DMS79 treated with DMSO at 0.1 percent for 48 hours (cell line): ENCODE measurements at places on chromosomes 11 and 22.

DNA sequence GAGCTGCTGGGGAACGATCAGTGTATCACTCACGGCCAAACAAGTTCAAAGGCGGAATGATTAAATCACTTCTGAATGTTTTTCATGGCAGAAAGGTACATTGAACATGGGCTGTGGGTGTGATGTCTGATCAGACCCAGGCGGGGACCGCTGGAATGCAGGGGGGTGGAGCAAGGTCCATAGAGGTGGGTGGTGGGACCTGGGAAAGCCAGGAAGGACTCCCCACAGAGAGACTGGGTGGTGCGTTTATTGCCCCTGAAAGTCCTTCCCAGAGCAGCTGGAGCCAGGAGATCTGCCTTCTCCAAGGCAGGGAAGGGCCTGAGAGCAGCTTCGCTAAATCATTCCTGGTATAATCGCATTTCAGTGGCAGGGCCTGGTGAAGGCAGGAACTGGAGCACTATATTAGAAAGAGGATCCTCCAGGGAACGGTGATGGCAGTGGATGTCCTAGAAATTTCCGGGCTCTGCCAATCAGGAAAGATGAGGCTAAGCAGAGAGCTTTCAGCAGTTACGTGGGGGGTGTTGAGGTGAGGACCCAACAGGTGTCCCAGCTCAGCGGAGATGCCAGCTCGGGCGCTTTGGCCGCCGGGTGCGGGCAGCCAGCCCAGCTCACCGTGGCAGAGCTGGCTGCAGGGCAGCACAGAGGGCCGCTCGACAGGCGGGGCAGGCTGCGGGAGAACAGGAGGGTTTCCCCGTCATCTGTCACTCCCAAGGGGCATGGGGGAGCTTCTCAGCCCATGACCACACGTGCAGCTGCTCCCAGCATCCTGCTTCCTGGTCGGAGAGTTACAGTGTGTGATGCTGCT is 271.7 kb downstream of the CTTN start:
- DNase-seq = no peak

GRCh38 chr11:44813401-44813800 is 86.6 kb downstream of the TSPAN18 start:
- DNase-seq = peak; percentile 86

DNA sequence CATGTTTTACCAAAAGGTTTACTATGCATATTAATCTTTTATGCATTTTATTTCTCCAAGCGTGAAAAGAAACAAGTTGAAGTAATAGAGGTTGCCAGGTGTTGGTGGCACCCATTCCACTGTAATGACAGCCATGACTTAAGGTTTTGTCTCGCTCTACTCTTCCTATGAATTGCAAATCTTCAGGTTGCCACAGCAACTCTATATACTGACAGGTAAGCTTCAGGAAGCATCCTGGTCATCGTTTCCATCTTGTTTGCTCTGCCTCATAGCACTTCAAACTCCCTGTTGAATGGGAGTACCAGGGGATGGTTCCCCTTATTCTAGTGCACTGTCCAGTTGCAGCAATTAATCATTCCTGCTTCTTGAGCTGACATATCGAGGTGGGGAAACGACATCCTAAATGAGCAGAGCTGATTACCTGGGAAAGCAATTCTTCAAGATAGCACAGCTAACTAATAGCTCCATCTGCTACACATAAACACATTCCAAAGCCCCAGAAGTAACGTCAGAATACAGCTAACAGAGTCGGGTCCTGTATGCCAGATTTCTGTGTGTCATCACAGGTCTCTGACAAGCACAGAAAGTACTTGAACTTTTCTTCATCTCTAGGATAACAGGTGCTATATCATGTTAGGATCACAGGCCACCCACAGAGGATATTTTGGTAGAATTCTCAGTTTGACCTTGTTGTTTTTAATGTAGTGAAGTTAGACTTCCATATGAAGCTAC is 80.3 kb downstream of the CADM1 start:
- no peak for DNase-seq

- DNase-seq = no peak
Measured at GRCh38 chr11:63914896-63915691, 1.9 kb downstream of the RCOR2 start.

GRCh38 chr11:70367071-70367470 is 31.3 kb upstream of the CTTN start:
- DNase-seq = no peak

DNA sequence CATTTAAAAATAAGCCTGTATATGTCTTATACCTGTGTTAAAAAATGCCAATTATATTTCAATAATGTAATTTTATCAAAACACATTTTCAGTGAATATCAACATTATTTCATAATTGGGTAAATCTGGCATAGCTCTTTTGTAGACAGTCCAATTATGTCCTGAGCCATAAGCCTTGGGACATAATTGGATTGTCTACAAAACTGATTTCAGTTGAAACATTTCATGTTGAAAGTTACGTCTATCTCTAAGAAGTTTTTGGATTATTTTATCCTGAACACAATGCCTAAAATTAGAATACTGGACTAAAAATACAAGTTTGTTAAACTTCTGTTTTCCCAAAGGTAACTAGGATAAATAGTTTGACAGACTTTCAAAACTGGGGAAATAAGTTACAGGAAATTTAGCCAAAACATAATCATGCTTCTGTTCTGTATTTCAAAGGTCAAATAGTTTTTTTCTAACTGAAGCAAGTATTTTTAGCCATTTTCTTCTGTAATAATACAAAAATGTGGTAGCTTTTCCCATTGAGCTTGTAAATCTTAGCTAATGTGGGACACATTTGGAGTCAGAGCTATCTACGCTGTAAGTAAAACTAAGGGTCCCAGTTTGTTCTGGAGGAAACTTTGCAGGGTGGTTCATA is 100.7 kb upstream of the BIRC3 start:
- no peak for DNase-seq

DNA sequence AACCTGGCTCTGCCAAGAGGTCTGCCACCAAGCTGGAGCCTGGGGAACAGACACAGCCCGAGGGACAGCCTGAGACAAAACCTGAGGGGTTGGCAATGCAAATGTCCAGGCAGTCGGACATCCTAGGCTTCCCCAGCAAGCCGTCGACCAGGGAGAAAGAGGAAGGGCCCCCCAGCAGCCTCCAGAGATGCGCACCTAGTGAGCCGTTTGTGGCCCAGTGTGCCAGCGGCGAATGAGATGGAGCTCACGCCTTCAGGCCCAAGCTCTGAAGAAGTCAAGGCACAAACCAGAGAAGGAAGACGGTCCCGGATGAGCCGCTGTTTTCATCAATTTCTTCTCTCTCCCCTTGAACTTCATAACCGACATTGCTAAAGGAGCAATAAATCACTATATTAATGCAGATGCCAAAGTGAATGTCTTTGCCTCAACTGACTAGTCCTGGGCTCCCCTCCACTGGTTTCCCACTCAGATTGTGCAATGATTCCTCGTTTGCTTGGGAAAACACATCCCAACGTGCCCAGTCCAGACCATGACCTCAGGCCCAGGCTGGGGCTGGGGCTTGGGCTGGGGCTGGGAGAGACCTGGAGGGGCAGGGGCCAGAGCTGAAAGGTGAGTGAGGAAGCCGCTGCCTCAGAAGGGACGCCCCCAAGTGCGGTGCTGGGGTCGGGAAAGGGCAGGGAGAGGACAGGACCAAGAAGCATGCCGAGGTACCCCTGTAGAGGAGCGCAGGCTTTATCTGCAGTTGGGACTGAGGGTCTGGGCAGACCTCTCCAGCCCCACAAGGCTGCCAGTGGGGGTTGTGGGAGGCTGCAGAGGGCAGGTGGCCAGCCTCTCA is 3.5 kb upstream of the DGCR2 start:
- no peak for DNase-seq

DNA sequence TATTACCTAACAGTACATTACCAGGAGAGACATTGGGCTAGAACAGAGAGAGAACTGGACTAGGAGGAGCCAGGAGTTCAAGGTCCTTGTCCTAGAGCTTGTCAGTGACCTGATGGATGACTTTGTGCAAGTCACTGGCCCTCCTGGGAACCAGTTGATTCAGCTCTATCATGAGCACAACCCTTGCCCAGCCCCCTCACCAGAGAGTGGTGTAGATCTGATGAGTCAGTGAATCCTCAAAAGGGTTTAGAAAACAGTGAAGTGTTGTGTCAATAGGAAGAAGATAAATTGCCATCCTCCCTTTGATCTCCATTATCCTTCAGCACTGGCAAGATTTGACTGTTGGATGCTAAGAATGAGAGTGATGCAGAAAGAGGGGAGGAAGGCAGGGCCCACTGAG is 24.3 kb downstream of the NEU3 start:
- DNase-seq = no peak

- peak; percentile 7 for DNase-seq
Measured at GRCh38 chr11:64742087-64742888, 1.7 kb downstream of the RASGRP2 start.

DNA sequence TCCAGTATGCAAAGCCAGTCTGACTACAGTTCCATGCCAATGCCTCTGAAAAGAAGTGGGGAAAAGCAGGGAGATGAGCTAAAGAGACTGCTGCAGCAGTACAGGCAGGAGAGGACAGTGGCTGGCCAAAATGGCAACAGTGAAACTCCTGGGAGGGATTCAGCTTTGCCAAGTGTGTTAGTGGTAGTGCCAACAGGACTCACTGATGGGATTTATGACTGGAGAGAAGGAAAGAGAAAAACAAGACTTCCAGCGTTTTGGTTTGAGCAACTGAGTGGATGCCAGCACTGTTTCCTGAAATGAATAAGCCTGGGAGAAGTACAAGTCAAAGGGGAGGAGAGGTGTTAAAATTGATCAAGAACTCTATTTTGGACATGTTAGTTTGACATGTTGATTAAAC is 80.9 kb downstream of the PLEKHA7 start:
- no peak for DNase-seq

- DNase-seq = no peak
Measured at GRCh38 chr11:3674189-3674588, 3.0 kb upstream of the CHRNA10 start.

DNA sequence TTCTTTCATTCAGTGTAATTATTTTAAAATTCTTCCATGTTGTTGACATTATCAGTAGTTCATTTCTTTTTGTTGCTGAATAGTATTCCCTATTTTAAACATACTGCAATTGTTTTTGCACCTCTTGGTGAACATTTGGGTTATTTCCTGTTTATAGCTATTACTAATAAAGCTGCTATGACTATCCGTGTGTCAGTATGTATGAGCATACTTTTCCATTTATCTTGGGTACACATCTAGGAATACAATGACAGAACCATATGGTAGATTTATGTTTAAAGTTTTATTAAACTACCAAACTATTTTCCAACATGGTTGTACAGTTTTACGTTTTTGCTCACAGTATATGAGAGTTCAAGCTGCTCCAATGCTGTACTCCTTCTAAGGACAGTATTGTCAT is 22.0 kb upstream of the FIBIN start:
- DNase-seq = no peak

DNA sequence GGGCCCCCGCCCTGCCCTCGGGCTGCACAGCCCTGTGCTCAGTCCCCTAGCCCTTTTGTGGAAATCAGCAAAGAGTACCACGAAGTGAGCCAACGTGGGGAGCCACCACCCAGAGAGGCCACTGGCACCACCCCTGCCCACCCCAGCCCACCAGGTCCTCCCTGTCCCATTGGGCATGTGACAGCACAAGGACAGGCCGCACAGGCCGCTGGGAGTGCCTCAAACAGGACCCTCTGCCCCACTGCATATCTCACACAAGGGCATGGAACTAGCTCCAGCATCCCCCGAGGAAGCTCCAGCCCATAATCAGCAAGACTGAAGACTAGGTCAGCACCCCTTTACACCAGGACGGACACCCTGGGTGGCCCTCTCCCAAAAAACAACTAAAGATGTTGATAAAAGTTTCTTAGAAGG is 29.7 kb downstream of the GNB1L start:
- DNase-seq = no peak

DNA sequence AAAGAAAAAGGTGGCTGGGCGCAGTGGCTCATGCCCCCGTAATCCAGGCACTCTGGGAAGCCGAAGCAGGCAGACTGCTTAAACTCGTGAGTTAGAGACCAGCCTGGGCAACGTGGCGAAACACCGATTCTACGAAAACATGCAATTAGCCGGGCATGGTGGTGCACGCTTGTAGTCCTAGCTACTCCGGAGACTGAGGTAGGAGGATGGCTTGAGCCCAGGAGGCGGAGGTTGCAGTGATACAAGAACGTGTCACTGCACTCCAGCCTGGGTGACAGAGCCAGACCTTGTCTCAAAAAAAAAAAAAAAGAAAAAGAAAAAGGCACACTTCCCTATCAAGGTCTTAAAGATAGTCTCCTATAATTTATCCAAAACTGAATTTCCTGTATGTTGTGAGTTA is 39.4 kb downstream of the DGCR2 start:
- no peak for DNase-seq

DNA sequence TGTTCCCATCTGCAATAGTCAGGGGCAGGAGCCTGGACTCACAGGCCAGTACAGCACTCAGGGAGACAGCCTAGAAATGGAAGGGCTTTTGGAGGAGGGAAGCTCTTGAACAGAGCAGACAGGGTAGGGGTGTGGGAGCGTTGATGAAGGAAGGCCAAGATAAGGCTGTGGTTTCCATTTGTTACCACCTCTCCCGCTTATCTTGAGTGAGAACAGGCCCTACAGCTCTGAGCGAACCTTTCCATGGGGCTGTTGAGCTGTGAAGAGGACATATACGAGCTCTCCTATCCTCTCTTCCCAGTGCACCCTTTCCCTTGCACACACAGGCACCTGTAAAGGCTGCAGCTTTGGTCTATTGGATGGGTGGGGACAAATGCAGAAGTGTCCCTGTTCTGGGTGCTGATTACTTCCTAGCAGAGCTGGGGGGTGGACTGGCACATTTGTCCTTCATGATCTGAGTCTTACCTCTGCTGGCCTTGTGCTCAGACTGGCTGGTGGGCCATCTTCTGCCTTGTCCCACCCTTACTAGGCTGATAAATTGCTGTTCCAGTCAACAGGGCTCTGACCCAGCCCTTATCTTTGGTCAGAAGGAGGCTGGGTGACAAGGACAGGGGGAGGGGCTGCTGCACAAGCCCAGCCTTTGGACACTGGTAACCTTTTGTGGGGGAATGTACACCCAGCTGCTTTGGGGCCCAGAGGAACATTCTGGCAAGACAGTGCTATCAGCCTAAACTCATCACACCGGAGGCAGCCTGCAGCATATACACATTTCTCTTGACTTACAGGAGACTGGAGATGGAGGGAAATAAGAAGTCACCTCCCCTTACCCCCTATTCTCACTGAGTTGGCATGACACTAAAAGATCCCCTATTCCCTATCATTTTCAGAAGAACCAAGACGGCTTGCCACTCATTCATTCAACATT is 80.1 kb upstream of the NNMT start:
- DNase-seq = no peak

GRCh38 chr11:12187399-12187798 is 77.0 kb downstream of the MICAL2 start:
- DNase-seq = peak; percentile 79
